SIG-M5 (cell line): ENCODE measurements at places on chromosomes 4 and X.

GRCh38 chrX:119240356-119240755 lies 4.3 kb downstream of the PGRMC1 start:
- DNase-seq = no peak

- no peak for DNase-seq
These were observed 421.9 kb downstream of the ANKRD50 start for GRCh38 chr4:124290678-124291077.

DNA sequence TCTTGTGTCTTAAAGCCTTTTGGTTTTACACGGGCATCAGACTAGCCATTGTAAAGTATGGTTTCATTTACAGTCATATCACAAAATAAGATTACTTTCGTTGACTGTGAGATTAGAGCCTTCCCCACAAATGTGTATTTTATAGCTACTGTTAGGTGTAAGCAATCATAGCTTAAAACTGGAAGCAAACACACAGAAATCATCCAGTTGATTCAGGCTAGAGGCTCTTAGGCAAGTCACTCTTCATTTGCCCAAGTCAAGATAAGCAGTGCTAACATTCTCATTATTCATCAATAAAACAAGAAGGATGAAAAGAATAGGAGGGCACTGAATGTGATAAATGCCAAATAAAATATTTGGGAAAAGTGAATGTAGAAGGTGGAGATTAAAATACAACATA lies 448.7 kb upstream of the FAM241A start:
- DNase-seq = no peak

GRCh38 chrX:119646515-119646914 lies 40.3 kb upstream of the NKRF start:
- DNase-seq = no peak

- peak; percentile 20 for DNase-seq
These were observed 99.8 kb downstream of the ARHGAP10 start for GRCh38 chr4:147831551-147832171.

GRCh38 chrX:13693341-13693961 lies 4.5 kb downstream of the RAB9A start:
- DNase-seq = no peak

- DNase-seq = no peak
These were observed 21.3 kb upstream of the CDKN2AIP start for GRCh38 chr4:183422962-183423631.

GRCh38 chr4:67983333-67983732 lies 20.0 kb upstream of the TMPRSS11A start:
- DNase-seq = no peak

DNA sequence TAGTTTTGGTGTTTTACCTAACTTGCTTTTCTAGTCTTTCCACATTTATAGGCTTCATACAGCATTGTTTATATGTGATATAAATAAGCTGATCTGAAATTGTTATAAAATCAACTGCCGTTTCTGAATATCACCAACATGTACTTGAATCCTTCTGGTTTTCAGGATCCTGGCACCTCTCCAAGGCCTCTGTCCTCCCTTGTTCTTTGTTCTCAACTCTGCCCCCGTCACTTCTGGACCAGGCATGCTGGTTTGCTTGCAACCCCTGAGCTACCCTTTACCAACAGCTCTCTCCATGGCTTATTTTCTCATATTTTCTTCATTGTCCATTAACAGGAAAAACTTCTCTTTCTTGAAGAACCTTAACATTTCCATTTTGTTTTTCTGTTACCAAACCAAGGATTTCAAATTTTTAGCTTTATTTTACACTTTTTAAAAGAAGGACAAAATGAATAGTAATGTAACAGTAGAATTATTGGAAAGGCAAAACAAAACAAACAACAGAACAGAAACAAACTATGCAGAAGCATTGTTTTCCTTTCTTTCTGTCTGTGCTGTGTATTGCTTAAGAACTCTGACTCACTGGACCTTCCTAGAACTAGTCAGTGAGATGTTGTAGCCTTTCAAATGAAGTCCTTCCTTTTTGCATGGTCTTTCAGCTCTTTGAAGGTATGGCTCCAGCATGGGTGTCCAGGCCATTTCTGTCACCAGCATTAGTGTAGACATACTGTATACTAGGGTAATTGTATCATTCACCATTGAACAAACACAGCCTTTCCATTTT lies 44.8 kb downstream of the BANK1 start:
- no peak for DNase-seq

- DNase-seq = no peak
These were observed 30.9 kb downstream of the RASSF6 start for GRCh38 chr4:73589261-73589847.

GRCh38 chrX:125953814-125954213 lies 212.3 kb downstream of the DCAF12L2 start:
- no peak for DNase-seq

GRCh38 chr4:183322326-183322725 lies at the start of gene CLDN24:
Gene CLDN24, minus strand, starts transcription at chr4:183322426. Its CDS starts 0 bp downstream, at chr4:183322426.
- DNase-seq = no peak

DNA sequence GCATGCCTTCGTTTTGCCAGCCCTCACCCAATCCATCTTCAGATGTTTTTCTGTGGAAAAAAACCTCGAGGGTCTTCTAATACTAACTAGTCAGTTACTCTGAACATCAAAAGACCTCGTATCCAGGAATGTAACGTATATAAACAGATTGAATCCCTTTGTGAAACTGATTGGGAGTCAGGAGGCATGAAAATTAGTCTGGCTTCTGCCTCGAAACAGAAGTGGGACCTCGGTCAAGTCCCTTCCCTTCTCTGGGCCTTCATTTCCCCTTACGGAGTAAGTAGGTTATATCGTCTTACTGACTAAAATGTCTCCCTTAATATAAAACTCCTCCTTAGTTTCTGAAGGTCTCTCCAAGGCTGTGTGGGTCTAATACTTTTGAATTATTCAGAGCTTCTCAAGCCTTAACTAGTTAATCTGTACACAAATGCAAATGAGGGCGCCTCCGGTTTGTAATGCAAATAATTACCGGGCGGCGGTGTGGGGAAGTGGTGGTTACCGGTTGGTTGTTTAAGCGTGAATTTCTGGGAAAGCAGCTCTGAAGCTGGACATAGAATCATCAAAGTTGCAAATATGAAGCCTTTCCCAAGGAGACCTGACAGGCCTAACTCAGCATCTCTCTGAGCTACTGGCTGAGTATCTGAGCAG lies 11.4 kb upstream of the NKRF start:
- no peak for DNase-seq

DNA sequence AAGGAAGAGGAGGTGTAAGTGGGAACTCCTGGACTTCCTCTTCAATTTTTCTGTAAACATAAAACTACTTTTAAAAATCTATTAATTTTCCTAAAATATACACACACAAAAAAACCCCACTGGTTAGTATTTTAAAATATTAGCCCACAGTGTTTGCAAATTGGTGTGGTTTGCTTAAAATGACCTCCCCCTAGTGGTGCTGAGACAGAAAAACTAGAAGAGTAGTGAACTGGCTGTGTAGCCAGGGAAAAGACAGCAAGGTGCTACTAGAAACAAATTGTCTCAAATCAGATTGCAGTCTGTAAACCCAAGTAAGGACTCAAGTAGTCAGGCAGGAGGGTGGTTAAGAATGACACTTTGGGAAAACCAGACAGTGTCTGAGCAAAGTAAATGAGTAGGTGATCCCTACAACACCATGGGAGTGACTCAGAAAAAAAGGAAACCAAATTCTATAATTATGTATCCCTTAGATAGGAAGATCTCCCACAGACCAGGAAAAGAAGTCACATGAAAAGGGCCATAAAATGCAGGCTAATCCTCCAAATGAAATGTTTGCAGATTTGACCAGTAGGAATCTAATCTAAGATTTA lies 26.0 kb downstream of the AMTN start:
- DNase-seq = no peak

DNA sequence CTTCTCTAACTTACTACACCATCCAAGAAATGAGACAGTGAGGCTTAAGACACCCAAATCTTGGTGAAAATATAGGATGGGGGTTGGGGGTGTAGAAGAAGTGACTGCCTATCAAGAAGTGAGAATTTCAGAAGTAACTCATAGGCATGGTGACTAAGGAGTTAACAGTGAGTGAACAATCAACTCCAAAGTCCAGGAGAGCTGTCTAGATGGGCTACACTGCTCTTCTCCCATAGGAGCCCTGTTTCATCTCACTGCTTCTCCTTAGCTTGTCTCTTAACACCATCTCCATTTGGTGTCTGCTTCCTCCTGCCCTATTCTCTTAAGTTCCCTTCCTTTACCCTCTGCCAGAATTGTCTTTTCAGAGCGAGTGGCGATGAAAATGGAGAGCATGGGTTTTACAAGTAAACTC lies 22.7 kb downstream of the FABP2 start:
- no peak for DNase-seq

DNA sequence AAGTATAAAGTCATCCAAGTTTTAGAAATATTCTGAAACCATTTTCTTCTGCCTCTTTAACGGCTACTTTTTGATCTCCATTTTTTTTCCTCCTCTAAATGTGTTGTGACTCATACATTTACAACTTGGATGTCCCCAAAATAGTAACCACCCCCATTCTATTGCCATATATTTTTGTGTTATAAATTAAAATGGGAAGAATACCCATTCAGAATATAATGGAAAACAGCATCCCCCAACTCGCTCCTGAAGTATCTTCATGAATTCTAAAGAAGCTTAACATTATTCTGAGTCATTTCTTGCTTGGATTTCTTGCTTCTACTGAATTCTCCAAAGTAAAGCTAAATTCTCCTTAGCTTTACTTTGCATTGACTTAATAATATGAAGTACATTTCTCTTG lies 92.0 kb upstream of the PTPN13 start:
- DNase-seq = no peak

- DNase-seq = no peak
These were observed 398.6 kb upstream of the RASGEF1B start for GRCh38 chr4:81870275-81870674.

GRCh38 chr4:153440475-153440874 lies 25.7 kb upstream of the TMEM131L start:
- no peak for DNase-seq

DNA sequence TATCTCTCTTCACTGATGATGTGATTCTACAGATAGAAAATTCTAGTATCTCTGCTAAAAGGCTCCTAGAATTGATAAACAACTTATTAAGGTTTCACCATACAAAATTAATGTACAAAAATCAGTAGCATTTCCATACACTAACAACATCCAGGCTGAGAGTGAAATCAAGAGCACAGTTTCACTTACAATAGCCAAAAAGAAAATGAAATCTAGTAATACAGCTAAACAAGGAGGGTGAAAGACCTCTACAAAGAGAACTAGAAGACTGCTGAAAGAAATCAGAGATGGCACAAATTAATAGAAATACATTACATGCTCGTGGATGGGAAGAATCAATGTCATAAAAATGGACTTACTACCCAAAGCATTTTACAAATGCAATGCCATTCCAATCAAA lies 751.9 kb downstream of the FSTL5 start:
- DNase-seq = no peak

GRCh38 chr4:173380987-173381386 lies 10.2 kb downstream of the SAP30 start:
- DNase-seq = no peak

DNA sequence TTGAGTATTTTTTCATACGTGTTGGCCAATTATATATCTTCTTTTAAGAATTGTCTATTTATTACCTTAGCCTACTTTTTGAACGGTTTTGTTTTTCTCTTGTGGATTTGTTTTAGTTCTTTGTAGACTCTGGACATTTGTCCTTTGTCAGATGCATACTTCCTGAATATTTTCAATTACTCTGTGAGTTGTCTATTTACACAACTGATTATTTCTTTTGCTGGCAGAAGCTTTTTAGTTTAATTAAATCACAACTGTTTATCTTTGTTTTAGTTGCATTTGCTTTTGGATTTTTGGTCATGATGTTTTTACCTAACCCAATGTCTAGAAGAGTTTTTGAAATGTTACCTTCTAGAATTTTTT lies 19.6 kb downstream of the UGT2B7 start:
- no peak for DNase-seq

DNA sequence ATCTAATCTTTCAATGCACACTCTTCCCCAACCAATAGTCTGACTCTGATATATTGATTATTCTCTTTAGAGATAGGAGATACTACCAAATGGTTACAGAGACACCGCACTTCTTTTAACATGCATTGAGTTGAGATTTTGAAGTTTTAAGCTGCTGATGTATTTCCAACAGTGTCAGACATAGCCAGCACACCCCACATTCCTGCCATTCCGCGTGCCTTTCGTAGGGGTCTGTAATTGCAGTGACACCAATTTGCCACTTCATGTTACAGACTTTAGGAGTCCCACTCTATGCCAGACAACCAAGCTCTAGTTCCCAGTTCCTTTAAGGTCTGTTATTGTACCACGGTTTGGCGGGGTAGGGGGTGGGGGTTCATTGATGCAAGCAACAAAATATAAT lies 618.2 kb upstream of the FRG1 start:
- DNase-seq = no peak

GRCh38 chr4:44100456-44100855 lies 348.2 kb downstream of the KCTD8 start:
- DNase-seq = no peak

GRCh38 chrX:38103857-38104812 lies 97.8 kb downstream of the SYTL5 start:
- no peak for DNase-seq

DNA sequence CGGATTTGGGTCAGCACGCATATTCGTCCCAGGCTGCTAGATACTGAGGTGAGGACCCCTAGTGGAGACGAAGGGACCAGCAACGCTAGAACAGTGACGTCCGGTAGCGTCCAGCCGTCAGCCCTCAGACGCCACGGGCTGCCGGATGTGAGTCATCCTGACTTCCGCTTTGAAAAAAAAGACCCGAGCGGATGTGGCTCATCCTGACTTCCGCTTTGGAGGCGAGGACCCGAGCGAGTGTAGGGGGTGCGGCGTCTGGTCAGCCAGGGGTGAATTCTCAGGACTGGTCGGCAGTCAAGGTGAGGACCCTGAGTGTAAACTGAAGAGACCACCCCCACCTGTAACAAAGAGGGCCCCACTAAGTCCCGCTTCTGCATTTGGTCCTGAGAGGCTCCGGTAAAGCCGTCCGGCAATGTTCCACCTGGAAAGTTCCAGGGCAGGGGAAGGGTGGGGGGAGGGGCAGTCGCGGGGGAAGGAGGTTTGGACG lies at the start of gene MAGEB2:
TSS of gene MAGEB2 (plus strand) at position 207 of the 487 bp plus-strand sequence. CDS start 3,018 bp downstream, outside the sequence.
- no peak for DNase-seq

DNA sequence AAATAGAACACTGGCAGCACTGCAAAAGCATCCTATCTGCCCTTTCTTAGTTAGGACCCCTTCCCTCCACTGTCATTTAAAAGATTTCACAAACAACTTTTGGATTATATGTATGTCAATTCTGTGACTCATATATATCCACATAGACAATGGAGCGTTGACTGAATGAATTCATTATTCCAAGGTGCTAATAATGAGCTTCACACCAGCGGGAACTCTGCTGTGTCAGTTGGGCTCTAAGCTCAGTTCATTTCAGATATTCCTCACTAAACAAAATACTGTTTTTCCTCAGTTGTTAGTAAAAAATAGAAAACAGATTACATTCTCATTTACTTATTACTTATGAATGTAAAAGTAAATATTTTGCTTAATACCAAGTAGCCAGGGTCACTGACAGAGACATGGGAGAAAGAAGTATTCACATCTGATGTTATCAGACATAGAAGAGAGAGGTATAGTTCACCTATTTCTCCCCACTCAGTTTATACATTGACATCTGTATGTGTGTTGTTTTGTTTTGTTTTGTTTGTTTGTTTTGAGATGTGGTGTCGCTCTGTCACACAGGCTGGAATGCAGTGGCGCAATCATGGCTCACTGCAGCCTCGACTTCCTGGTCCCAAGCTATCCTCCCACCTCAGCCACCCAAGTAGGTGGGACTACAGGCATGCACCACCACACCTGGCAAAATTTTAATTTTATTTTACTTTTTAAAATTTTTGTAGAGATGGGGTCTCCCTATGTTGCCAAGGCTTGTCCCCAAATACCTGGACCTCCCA lies 10.9 kb downstream of the NFKB1 start:
- no peak for DNase-seq

GRCh38 chr4:152090543-152090942 lies 329.7 kb upstream of the GATB start:
- no peak for DNase-seq
